Activated T-helper 2 cell treated with anti-CD3 and anti-CD28 coated beads, Interferon-gamma antibody, Interleukin-2, Interleukin-4, amounts not matched to agents 10 μg/mL and 5 μg/mL and 100 μg/mL, durations not matched to agents 14 hours and 24 hours and 36 hours (primary cell): ENCODE measurements at places on chromosomes 7 and 10.

- DNase-seq = no peak
These were observed 34.3 kb upstream of the PHF14 start for GRCh38 chr7:10939237-10939910.

- DNase-seq = no peak
These were observed 102.0 kb downstream of the GLCCI1 start for GRCh38 chr7:8070451-8071180.

- no peak for DNase-seq
These were observed 520.5 kb downstream of the GLRX3 start for GRCh38 chr10:130656582-130657133.

DNA sequence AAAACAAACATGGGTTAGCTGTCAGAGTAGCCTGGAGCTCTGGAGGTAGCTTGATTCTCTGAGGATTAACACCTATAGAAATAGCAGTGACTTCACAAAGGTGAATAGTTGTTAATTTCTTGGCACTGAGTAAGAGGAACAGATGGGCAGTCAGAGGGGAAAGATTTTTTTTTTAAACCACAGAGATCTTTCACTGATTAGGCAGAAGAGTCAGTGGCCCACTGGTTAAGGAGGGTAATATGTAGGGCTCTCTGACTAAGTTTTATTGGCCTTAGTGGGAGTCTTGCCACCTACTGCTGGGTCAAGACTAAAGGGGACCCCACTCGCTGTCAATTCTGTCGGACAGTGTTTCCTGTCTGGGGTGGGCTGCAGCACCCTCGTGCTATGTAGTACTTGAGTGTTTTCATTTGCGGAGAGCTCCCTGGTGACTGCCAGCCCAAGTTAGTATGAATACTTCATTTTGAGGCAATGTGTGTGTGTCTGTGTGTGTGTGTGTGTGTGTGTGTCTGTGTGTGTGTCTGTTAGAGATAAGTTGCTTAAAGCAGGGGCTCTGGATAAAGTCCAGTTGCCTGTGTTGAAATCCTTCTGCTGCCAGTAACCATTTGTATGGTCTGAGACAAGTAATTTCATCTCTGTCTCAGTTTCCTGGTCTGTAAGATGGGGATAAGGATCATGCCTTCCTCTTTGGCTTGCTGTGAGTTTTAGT lies 145.2 kb downstream of the ARID5B start:
- DNase-seq = no peak

- DNase-seq = no peak
These were observed 240.0 kb downstream of the ARHGAP21 start for GRCh38 chr10:24483701-24484100.

DNA sequence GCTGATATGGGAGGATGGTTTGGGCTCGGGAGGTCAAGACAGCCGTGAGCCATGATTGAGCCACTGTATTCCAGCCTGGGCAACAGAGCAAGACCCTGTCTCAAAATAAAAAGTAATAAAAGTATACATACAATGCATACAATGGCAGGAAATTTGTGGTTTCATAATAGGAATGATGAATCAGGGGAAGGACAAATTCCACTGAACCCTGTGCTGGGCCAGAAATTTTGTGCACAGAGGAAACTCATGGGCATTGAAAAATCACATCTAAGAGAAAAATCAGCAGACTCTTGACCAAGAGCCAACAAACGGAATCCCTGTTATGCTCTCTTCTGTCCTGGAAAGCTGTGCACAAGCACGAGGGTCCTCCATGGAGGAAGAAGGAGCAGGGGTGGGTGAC lies 35.1 kb downstream of the SEM1 start:
- no peak for DNase-seq

DNA sequence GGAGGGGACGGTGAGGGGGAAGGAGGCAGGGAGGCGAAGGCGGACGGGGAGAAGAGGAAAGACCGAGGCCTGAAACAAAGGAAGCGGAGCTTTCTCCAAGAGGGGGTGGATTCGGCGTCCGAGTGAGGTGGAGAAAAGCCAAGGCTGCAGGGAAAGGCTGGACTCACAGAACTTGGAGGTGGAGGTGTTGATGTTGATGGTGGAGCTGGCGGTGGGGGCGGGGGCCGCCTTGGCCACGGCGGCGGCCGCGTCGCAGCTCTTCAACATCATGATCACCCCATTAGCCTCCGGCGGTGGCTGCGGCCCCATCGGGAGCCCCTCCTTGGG lies 578 bp downstream of the CACUL1 start:
- DNase-seq = no peak

DNA sequence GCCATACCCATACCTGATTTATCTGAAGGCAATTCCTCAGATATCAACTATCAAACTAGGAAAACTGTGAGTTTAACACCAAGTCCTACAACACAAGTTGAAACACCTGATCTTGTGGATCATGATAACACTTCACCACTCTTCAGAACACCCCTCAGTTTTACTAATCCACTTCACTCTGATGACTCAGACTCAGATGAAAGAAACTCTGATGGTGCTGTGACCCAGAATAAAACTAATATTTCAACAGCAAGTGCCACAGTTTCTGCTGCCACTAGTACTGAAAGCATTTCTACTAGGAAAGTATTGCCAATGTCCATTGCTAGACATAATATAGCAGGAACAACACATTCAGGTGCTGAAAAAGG lies 69.0 kb upstream of the RSBN1L start:
- DNase-seq = no peak

DNA sequence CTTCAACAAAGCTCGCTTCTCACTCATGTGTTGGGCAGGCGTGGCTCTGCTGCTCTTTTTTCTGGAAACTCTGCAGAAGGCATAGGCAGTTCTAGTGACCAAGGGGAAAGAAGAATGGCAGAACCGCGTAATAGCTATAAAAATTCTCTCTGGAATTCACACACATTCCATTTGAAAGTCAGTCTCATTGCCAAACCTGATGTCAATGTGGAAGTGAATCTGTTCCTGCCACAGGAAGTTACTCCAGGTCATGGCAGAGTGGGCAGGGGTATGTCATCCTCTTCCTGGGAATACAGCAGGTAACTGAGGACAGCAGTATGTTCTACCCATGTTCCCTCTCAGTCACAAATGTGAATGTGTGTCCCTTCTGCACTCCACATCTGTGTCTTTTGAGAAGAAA lies 8.2 kb upstream of the PAXIP1 start:
- DNase-seq = no peak

GRCh38 chr7:150846291-150847115 lies 5.8 kb upstream of the AOC1 start:
- DNase-seq = no peak

DNA sequence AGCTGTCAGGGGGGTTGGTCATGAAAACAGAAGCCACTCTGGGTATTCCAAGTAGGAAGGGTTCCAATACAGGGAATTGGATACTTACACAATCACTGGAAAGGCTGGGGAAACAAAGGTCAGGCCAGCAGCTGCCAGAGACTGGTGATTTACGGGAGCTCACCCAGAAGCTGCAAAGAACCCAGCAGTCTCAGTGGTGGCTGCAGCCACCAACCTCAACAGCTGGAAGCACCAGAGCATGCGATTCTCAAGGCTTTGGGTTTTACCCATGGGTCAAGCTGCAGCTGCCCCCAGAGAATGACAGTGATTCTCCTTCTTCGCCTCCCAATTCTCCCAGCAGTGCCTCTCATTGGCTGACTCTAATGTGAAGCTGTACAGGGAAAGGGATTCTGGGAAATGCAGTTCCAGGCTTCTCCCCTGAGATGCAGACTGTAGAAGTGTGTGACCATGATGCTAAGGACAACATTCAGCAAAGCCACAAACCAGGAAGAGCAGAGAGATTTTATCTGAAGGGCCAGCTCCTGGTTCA lies 107.2 kb upstream of the TCF7L2 start:
- no peak for DNase-seq

- no peak for DNase-seq
These were observed 49.1 kb downstream of the STRA8 start for GRCh38 chr7:135282561-135283254.

- no peak for DNase-seq
These were observed 114.1 kb downstream of the ICA1 start for GRCh38 chr7:8147760-8148463.

- no peak for DNase-seq
These were observed 60.4 kb downstream of the FZD1 start for GRCh38 chr7:91324663-91325062.

GRCh38 chr10:89615112-89615511 lies 29.9 kb downstream of the PANK1 start:
- DNase-seq = no peak
